ENCODE measurements at places on chromosomes 13 and 19.

GRCh38 chr19:45800070-45800553 lies 7.5 kb upstream of the DMWD start:
- DNase-seq: no peak

DNA sequence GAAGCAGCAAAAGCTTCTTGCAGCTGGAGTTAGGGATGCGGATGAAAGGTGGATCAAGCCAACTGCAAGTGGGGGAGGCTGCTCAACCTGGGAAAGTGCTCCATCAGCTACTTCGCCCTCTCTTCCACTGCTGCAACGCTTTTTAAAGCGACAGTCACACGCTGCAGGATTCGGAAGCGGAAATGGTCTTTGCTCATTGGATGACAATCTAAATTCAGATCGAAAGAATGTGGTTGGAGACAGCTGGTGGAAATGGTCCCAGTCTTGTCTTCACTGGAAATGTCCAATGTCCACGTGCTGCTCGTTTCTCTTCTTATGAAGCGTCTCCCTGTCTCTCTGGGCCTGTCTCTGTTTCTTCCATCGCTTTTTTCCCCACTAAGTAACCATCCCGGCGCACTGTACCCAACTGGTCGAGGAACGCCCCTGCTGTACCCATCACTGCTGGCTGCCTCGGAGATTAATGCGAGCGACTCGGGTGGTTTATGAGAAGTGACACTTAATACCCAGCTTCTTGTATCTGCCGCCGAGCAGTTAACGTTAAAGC lies 2.1 kb upstream of the FGF9 start:
- peak; percentile 23 for DNase-seq

DNA sequence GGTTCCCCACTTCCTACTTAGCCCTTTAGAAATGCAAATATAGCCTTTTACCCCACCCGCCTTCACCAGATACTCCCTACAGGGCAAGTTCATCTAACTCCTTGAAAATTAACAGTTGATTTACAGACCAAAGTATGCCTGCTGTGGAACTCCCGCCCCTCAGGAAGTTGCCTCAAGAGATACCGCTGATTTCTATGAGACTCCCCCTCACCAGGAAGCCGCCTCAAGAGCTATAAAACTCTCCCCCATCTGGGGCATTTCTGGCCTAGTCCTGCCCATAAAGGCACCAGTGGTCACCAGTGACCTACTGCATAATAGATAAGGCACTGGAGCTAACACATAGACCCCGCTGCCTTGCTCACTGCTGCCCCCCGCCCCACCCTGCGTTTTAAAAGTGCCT lies 201.7 kb upstream of the UBL3 start:
- no peak for DNase-seq

GRCh38 chr13:110820322-110820721 lies 94.5 kb downstream of the ANKRD10 start:
- no peak for DNase-seq

- DNase-seq: no peak
These were observed 1158.8 kb downstream of the OLFM4 start for GRCh38 chr13:54187461-54187860.
